ENCODE measurements at places on chromosomes 7 and 10.

GRCh38 chr7:105512415-105512814 is 9.7 kb downstream of the PUS7 start:
- DNase-seq = no peak

DNA sequence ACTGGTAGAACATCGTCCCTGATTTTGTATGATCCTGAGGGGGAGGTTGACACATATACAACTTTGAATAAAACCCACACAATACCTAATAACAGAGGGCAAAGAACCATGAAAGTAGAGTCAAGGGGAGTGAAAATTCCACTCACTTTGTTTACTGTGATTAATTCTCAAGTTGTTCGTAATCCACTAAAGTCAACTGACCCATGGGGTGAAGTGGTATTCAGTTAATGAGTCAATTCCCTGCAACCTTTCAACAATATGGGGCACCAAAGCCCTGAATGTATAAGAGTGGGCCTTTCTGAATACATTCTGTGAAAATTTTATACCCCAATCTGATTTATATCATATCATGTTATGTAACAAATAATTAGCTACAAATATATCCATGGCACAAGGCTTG is 39.0 kb upstream of the C10orf67 start:
- no peak for DNase-seq

- no peak for DNase-seq
Observed at GRCh38 chr7:130965515-130965914, 231.5 kb upstream of the KLF14 start.

- no peak for DNase-seq
Observed at GRCh38 chr10:102101152-102101551, 19.0 kb downstream of the LDB1 start.

- DNase-seq = no peak
Observed at GRCh38 chr10:114706458-114707055, 48.5 kb upstream of the ABLIM1 start.

DNA sequence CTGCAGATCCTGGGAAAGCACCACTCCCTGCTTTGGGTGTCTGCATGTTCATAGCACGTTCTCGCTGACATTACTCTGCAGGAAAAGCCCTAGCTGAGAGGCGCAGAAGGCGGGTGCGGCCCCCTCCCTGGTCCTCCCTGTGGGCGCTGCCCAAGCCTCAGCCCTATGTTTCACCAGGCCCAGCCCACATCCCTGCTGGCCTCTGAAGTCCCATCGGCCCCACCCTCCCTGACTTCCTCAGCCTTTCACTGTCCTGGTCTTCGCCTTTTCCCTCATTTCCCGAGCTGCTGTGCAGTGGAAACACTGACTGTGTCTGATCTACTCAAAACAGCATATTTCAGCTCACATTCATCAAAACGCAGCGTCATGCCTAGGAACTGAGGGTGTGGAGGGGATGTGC is 36.3 kb upstream of the DIP2C start:
- DNase-seq = no peak
